ENCODE measurements at places on chromosomes 6 and 20. TPM values are rescaled to one million over a fixed set of nuclear protein-coding genes. Genes with fewer than 3 reads are reported as not detected.

TSPO2 gene
- not detected for total RNA-seq

USP49 gene
- total RNA-seq = 2.2 TPM

ANGPT4 gene
- not detected for total RNA-seq

CNR1 gene
- total RNA-seq = under 0.01 TPM

POM121L2 gene
- total RNA-seq = not detected
